ENCODE measurements at places on chromosomes 6 and 20. TPM values are rescaled to one million over a fixed set of nuclear protein-coding genes. Genes with fewer than 3 reads are reported as not detected.

GRCh38 chr6:161545741-161546140 is 271.9 kb upstream of the AGPAT4 start:
- no peak for DNase-seq

GRCh38 chr20:36421641-36422040 is 115.5 kb downstream of the DLGAP4 start:
- DNase-seq = no peak

GRCh38 chr20:54555150-54555549 is 79.8 kb downstream of the DOK5 start:
- no peak for DNase-seq

DNA sequence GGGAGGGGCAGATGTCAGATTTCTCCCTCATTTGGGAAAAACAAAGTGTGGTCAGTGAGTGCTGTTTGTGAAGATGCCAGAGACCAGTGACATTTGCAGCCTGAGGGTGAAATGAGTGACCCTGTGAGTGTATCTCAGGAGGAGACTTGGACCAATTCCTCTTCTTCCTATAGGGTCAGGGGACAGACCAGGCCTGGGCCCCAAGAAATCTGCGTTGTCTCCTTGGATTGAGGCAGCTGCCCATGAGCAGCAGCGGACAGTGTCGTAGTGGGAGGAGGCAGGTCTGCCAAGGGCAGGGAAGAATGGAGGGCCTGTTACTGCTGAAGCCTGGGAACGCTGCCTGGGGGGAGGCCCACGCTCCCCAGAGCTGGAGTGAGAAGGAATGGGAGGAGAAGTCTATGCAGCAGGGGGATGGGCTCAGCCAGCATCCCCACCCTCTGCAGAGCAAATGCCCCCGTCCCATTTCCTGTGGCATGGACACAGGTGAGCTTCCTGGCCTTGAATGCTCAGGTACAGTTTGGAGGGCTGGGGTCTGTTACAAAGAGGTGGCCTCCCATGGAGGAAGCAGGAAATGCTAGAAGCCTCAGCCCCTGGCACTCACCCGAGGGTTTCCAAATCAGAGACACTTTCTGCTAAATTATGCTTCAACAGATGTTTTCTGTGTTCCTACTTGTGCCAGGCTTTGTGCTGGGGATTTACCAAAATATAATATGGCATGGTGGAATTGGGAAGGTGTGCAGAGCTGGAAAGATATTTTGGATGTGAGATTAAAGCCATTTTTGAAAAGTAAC is 29.8 kb downstream of the DAAM2 start:
- DNase-seq = no peak

- no peak for DNase-seq
These were observed 191.0 kb downstream of the ZDHHC14 start for GRCh38 chr6:157571950-157572349.

GRCh38 chr6:20365456-20365855 is 36.2 kb upstream of the E2F3 start:
- DNase-seq = no peak

DNA sequence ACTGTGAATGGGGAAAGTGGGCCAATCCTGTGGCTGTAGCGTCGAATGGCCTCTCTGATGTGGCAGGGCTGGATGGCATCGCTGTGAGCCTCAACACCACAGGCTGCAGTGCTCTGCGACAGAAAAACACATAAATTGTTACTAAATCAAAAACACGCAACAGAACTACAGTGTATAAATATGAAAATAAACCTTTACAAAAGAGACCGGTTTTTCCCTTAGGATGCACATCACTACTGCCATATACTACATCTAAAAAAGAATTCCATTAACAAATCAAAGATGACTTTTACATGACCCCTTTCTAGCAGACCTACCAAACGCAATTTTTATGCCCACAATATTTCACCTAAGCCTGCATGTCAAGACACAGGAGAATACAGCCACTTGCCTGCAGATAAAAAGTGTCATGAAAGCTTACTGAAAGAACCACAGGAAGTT is 395.5 kb upstream of the RUNX2 start:
- no peak for DNase-seq

GRCh38 chr6:73062130-73062529 is 163.2 kb downstream of the KHDC1L start:
- no peak for DNase-seq

DNA sequence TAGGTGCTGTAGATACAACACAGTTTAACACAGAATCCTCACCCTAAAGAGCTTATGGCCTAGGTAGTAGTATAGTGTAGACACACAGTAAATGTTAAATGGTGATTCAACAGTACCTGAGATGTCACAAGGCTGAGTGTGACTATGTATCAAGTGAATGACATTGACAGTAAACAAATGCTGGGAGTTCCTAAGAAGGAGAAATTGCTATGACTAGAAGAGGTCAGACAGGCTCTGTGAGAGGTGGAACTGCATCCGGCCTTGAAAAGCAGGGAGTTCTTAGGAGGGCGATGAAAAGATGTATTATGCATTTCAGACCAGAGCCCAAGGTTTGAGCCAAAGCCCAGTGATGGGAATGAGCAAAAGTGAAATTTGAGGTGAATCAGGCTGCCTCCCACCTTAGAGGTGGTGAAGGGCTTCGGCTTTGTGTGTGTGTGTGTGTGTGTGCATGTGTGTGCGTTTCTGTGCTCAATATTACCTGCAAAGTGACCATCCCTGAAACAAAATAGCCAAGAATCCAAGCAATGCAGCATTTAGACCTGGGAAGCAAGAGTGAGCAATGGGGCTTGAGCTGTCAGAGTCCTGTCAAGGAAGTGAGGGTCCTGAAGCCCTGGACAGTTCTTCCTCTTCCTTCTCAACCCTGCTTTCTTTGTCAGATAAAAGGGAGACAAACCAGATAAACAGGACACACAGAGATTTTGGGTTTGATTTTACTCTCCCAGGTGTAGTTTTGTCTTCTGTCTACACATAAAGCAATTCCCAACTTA is 32.3 kb upstream of the CITED2 start:
- DNase-seq = no peak

DNA sequence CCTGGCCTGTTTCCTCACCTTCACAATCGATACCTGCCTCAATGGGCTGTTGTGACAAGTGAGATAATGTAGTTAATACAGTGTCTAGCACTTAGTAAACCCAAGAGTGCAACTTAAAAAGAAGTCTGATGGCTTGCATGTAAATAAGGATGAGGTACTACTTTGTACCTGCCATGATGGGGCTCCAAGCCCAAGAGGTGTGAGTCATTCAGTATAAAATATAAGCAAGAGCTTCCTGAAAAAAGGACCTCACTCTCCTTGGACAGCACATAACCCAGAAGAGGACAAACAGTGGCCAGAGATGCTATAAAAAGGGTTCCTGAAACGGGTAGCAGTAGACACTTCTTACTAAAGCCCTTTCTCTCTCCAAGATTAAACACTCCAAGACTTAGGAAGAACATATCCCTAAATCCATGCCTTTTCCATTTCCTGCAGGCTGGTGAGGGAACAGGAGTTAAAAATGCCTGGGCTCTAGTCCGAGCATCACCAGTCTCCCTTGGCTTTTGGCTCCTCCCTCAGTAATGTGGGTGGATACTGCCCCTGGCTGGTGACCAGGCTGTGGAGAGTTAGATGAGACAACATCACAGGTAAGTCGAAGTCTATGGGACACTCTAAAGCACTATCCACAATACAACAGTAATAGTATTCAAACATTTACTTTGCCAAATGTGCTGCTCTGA is 4.3 kb downstream of the UBE2V1 start:
- no peak for DNase-seq

The HM13 gene
- 324 TPM for polyA plus RNA-seq

GRCh38 chr6:131357501-131357900 is 215.5 kb upstream of the ARG1 start:
- no peak for DNase-seq

- no peak for DNase-seq
These were observed 98.9 kb downstream of the TBC1D7 start for GRCh38 chr6:13229205-13230085.

- DNase-seq = no peak
These were observed 62.9 kb upstream of the SLC22A1 start for GRCh38 chr6:160058603-160059215.

GRCh38 chr20:56460459-56460858 is 8.0 kb upstream of the RTF2 start:
- no peak for DNase-seq

DNA sequence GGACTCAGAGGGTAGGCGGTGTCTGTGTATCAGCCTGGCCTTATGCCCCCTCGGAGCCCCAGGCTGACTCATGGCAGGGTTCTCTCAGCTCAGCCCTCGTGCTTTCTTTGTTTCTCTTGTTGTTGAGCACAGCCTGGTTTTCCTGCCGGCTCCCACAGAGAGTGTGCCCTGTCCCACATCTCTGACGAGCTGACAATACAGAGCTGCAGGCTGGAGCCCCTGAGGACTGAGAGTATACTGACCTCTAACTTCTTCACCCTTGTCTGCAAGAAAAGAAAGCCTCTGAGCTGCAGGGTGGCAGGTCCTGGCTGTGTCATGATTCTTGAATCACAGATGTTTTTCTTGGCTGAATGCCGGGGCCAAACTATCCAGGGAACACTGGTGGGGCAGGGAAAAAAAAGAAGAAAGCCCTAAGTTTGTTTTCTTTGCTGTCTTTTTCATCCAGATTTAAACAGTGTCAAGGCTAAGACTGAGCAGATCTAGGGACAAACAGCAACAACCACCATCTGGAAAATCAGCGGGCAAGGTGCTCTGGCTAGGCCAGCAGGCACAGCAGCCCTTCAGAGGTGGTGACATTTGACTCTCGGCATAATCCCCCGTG is 63.3 kb upstream of the ZNF133 start:
- DNase-seq = peak; percentile 2

- DNase-seq = no peak
These were observed 525 bp downstream of the MACROD2 start for GRCh38 chr20:13995841-13996240.

Measured in BJ (cell line).